ENCODE measurements at places on chromosomes 4 and X.

DNA sequence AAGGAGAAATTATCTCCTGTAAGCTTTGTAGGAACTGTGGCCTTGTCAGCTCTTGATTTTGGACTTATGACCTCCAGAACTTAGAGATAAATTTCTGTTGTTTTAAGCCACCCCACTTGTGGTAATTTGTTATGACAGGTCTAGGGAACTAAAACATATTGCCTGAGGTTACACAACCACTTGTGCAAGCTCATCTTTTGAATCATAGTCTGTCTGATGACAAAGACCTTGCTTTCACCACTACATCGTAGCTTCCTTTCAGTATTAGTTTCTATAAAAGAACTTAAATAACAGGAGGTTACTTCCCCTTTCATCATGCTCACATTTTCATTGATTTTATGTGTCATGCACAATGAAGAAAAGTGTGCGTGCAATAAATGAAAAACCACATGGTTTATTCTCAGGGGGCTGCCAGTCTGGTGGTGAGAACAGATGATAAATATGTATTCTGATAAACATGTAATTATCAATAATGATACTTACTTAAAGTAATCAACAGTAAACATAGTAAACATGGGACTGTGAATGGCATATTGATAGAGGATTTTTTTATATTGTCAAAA is 690.0 kb upstream of the HS3ST1 start:
- no peak for DNase-seq

- no peak for DNase-seq
Observed at GRCh38 chr4:178672512-178672911, 1230.3 kb upstream of the AGA start.

DNA sequence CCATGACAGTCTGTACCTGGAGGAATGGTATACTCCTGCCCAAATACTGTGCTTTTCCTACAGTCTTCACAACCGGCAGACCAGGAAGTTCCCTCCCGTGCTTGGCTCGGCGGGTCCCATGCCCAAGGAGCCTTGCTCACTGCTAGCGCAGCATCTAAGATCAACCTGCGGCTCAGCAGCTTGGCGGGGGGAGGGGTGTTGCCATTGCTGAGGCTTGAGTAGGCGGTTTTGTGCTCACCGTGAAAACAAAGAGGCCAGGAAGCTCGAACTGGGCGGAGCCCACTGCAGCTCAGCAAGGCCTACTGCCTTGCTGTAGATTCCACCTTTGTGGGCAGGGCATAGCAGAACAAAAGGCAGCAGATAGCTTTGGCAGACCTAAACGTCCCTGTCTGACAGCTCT is 152.7 kb downstream of the TEX11 start:
- peak; percentile 33 for DNase-seq

GRCh38 chr4:188707036-188707435 is 567.8 kb downstream of the TRIML1 start:
- no peak for DNase-seq

DNA sequence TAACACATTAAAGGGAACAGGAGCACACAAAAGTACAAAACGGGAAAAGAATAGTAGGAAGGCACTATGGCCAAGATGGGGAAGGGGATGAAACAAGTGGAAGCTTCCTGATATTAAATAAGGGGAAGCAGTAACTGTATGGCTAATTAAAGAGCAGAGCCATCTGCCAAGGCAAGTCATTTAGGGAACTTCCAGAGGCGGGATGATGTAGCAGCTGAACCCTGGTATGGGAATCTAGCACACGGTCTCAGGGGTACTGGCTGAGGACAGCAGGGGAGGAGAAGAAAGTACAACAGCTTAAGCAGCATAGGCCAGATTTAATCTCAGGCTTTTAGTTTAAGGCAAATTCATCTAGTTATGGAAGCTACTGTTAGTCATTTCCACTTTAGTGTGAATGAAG is 59.1 kb downstream of the IGFBP7 start:
- no peak for DNase-seq

DNA sequence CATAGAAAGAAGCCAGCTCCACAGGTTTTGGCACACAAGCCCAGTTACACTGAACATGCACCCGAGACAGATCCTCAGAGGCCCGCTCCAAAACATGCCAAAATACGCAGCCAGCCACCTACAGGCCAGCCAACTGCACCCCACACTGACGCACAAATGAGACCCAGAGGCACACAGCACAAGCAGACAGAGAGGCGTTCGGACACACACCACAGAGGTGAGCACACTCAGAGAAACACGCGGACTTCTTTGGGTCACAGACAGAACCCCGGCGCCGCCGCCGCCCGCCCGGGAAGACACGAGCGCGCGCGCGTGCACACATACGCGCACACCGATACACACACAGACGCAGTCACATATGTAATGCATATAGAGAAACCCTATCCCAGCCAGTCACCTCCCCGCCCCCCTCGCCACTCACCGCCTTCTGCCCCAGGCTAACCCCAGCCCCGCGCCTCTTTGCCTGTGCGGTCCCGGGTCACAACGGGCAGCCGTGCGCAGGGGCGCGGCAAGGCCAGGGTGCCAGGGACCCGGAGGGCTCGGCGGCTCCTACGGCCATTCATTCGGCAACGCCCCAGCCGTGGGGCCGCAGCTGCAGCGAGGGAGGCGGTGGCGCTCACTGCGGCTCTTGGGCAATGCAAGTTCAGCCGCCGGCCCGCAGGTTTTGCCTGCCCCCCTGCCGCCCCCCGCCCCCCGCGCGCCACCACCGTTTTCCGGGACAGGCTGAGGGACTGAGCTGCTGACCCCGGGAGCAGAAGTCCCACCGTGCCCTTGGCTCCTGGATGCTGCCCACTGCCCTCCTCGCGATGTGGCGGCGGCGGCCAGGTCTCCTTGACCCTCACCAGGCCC is 553 bp downstream of the SEPTIN6 start:
- DNase-seq = no peak

DNA sequence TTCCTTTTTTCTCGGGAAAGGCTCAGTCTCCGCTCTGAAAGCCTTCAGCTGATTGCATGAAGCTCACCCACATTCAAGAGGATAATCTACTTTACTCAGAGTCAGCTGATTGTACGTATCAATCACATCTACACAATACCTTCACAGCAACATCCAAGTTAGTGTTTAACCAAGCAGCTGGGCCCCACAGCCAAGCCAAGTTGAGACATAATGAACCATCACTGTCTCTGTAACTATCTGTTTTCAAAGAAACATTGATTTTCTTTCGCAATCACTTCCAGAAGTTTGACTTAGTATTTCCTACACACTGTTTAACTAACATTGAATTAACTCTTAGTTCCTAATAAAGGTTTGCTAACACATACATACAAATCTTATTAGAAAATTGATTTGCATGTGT is 40.3 kb downstream of the RWDD4 start:
- DNase-seq = no peak

GRCh38 chr4:34464196-34464595 is 1780.1 kb downstream of the ARAP2 start:
- no peak for DNase-seq

GRCh38 chr4:139243448-139244365 is 36.3 kb downstream of the MGARP start:
- DNase-seq = no peak

GRCh38 chrX:107482046-107482445 is 32.6 kb downstream of the FRMPD3 start:
- DNase-seq = no peak

GRCh38 chrX:106902684-106903083 is 457 bp downstream of the RIPPLY1 start:
- no peak for DNase-seq

- no peak for DNase-seq
Observed at GRCh38 chr4:140609548-140610425, 41.0 kb upstream of the UCP1 start.

DNA sequence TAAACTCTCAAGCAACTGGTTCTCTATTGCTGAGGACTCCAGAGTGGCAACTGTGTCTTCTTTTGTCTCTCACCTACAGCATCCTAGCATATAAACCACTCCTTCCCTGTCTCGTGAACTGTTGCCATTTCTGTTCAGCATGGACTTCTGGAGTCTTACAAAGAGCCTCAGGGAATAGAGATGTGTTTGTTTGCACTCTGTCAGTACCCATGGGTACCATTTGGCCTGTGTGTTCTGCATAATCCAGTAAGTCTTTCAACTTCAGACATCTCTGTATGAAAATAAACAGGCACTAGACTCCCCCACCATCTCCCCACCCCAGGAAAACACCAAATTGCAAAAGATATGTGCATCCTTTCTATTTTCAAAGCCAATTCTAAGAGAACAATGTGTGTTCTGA is 1351.6 kb upstream of the PABPC4L start:
- DNase-seq = no peak

DNA sequence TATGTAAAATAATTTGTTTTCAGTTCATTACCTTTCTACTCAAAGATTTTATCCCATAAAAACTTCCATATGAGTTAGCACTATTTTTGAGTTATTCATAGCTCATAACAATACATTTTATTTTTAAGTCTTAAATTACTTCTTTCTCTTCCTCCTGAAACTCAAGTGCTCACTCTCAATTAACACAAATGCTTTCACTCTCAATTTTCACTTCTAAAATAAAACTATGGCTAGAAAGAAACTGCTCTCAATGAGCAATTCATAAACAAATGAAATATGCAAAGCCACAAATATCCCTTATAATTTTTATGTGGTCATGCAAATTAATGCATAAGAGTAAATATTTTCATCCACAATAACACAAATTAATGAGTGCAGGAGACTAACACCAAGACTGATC is 38.8 kb downstream of the MAML3 start:
- no peak for DNase-seq

DNA sequence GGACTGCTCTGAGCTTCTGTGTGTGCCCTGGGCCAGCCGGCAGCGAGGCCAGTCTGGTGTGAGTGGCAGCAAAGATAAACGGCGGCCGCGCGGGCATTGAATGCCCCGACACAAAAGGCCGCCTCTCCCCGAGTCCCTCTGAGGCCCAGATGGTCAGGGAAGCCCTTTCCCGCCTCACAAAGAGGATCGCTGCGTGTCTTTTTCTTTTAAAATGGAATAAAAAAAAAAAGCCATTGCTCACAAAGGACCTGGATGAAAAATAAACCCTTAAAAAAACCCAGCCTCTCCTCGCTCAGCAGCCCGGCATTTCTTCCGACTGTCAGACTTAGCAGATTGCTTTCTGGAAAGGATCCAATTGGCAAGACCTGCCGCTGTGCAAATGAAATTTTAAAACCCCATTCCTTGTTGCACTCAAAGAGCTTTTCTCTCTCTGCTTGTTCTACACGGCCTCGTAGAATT is 578.7 kb downstream of the BCOR start:
- no peak for DNase-seq

- DNase-seq = no peak
Observed at GRCh38 chrX:3293251-3293650, 53.2 kb downstream of the MXRA5 start.

DNA sequence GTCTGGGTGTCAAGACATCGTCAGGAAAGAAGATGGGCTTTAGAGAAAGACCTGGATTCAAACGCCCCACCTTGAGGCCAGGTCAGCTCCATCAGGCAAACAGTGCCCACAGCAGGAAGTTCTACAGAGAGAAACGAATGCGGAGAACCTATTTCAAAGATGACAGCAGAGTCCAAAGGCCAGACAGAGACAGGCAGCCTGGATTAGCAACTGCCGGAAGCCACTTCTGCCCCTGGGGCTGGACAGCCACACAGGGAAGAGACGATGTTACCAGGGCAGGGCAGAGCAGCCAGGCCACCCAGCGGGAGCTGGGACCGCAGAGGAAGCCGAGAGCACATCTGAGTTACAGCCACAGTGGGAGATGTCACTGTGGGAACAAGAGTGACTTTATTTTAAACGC is 1.2 kb downstream of the C4orf50 start:
- no peak for DNase-seq

GRCh38 chr4:158189422-158189821 is 16.6 kb upstream of the GASK1B start:
- no peak for DNase-seq

Data from stimulated activated CD4-positive, alpha-beta T cell treated with anti-CD3 and anti-CD28 coated beads, Interleukin-12 subunit alpha, Interleukin-12 subunit beta, amount 100 ng/mL, for 24 hours (primary cell).